ENCODE measurements at places on chromosomes 12 and 14. TPM values are rescaled to one million over a fixed set of nuclear protein-coding genes. Genes with fewer than 3 reads are reported as not detected.

DNA sequence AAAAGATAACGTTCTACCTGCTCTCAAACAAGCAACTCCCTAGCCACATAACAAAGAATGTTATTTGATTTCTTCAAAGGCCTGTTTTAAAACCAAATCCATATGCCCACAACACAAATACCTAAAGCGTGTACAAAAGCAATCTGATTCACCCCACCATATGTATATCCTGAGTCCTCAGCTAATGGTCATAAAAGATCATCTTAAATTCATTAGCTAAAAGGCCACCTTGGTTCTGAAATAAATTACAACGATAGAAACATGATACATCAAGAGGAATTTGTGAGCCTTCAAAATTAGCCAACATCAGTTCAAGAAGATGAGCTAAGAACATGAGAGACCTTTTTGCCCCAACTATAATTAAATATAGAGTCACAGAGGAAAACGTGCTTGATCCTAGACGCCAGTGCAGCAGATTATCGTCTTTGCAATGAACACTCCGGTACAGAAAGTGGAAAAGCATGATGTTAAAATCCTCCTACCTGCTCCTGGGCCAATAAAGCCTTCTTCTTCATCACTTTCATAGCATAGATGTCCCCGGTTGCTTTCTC is 20.0 kb downstream of the CIT start:
- no peak for DNase-seq

DNA sequence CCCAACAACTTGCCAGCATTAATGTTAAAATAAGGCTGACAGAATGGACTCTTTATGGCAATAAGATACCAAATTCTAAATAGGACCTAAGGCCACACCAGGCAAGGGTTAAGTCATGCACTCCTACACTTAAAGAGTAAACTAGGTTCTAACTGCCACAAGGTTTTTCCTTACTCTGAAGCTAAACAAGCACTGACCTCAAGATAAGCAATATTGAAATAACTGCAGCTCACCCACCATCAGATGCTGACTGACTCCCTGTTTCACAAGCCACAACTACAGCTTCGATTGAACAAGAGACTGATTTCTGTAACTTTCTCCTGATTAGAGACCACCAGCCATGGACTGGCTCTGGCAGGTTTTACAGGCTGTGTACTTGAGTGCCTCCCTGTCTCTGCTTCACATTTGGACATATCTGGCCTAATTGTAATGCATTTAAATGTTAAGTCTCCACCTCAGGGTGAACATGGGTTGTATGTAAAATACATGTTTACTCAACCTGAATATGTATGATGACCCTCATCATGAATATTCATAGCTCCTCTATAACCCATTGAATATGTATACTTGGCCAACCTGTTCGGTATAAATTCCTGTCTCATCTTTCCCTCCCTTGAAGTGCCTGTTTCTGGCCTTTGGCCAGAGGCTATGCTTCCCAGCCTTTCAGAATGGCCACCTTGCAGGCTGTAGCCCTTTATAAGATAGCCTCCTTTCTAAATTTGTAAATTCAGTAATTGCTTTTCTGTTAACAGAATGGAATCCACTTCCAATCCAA is 70.5 kb upstream of the DAAM1 start:
- DNase-seq = no peak

- no peak for DNase-seq
Measured at GRCh38 chr12:56808954-56809353, 45.8 kb downstream of the HSD17B6 start.

GRCh38 chr14:89215531-89215930 is 201.5 kb downstream of the FOXN3 start:
- DNase-seq = no peak

DNA sequence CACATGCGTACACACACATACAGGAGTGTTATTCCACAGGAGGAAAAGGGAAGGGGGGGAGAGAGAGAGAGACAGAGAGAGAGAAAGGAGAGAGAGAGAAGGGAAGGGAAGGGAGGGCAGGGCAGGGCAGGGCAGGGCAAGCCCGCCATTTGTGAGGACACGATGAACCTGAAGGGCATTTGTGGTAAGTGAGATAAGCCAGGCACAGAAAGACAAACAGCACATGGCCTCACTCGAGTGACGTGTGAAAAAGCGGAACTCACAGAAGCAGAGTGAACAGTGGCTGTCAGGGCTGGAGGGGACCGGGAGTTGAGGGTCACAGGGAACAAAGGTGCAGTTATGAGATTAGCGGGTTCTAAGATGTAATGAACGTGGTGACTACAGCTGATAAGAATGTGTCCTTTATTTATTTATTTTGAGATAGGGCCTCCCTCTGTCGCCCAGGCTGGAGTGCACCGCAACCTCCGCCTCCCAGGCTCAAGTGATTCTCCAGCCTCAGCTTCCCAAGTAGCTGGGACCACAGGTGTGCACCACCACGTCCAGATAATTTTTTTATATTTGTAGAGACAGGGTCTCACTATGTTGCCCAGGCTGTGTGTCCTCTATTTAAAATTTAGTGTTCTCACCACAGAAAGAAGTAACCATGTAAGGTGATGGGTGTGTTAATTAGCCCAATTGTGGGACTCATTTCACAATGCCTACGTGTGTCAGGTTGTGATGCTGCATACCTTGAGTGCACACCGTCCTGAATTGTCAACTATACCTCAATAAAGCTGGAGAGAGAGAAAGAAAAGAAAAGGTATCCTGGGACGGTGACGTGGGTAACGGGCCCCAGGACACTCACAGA is 18.7 kb upstream of the FBRSL1 start:
- peak; percentile 83 for DNase-seq

- DNase-seq = no peak
Measured at GRCh38 chr12:91577586-91578539, 395.2 kb upstream of the DCN start.

GRCh38 chr14:102591372-102591943 is 991 bp upstream of the RCOR1 start:
- DNase-seq = peak; percentile 70

DNA sequence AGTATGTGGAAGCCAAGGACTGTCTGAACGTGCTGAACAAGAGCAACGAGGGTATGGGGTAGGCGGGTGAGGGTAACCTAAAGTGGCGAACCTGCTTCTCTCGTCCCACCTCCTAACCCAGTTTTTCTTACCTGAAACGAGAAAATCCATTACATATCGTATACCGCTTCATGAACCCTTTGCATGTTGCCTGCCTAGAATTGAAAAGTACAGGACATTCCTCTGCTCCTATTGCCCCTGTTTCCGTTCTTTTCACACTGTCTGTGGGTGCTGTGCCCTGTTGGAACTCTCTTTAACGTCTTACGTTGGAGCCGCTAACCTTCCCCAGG is 513 bp downstream of the PFDN5 start:
- no peak for DNase-seq

- no peak for DNase-seq
Measured at GRCh38 chr14:76779221-76780057, 18.2 kb downstream of the VASH1 start.

- DNase-seq = peak; percentile 90
Measured at GRCh38 chr12:1117970-1118563, 127.0 kb downstream of the ERC1 start.

DNA sequence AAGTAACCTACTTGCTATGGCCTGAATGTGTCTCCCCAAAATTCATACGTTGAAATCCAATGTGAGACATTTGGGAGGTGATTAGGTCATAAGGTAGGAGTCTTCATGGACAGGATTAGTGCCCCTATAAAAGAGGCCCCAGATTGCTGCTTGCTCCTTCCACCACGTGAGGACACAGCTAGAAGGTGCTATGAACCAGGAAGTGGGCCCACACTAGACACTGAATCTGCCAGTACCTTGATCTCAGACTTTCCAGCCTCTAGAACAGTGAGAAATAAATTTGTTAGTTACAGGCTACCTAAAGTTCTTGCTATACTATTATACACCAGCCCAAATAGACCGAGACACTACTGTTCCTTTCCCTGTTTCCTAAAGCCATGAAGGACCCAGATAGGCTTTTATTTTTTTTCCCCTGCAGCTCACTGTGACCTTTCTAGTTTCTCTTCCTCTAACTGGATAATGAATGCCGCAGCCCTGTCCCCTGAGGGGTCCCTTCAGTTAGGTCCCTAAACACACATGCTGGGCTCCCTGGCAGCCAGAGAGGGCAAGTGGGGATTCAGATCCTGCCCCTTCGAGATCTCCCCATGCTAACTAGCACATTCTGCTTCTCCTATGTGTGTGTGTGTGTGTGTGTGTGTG is 19.3 kb downstream of the SLC25A3 start:
- peak; percentile 49 for DNase-seq

- no peak for DNase-seq
Measured at GRCh38 chr12:104966677-104967076, 8.6 kb upstream of the SLC41A2 start.

DNA sequence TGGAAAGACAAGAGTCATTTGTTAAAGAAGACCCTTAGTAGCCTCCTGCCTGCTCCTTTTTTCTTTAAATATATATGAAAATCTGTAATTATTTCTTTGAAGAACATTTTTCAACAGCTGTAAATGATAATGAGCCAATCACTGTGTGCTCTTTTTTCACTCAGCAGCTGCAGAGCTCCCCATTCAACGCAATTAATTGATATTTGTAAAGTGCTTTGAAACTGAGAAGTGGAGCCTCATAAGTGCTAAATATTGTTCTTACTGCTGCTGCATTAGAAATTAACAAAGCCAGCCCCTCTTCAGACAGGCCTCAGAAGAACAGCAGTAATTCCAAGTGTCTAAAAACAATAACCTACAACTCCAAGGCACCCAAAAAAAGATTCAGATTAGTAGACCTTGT is 224.3 kb downstream of the GXYLT1 start:
- no peak for DNase-seq

GRCh38 chr12:51335931-51336330 is 10.5 kb downstream of the CELA1 start:
- no peak for DNase-seq

- no peak for DNase-seq
Measured at GRCh38 chr14:22481546-22481945, 107.5 kb downstream of the DAD1 start.

DNA sequence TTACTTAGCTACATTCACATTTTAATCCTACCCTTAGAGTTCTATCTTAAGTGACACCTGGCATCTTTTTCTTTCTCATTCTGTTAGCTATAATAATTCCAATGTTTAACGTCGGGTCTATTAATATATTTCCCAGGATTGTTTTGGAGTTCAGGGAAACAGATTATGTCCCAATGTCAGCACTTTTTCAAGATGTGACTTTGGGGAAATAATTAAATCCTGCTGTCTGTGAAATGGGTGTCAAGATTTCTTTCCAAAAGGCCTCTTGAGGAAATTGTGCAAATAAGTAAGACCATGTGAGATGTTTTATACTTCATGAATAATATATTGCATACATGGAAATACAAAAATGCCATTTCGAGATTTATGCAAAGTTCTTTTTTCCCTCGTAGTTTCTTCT is 887.6 kb upstream of the SEL1L start:
- DNase-seq = no peak

DNA sequence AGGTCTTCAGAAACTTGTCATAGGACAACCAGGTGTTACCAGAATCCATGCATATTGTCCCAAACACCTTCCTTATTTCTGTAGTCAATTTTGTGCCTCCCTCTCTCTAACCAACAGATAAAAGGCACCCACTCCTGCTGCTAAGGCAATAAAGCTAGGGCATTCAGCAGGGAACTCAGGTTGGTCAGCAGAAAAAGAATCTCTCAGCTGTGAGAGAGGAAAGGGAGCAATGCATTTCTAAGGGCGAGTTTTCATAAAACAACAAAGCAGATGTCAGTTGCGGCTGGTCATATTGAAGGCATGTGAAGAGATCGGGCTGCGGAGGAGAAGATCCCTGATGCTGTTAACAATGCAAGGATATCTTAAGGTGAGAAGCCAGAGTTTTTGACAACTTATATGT is 7.4 kb upstream of the POU6F1 start:
- DNase-seq = no peak

- DNase-seq = peak; percentile 61
Measured at GRCh38 chr12:132559652-132560363, 50.6 kb downstream of the LRCOL1 start.

DNA sequence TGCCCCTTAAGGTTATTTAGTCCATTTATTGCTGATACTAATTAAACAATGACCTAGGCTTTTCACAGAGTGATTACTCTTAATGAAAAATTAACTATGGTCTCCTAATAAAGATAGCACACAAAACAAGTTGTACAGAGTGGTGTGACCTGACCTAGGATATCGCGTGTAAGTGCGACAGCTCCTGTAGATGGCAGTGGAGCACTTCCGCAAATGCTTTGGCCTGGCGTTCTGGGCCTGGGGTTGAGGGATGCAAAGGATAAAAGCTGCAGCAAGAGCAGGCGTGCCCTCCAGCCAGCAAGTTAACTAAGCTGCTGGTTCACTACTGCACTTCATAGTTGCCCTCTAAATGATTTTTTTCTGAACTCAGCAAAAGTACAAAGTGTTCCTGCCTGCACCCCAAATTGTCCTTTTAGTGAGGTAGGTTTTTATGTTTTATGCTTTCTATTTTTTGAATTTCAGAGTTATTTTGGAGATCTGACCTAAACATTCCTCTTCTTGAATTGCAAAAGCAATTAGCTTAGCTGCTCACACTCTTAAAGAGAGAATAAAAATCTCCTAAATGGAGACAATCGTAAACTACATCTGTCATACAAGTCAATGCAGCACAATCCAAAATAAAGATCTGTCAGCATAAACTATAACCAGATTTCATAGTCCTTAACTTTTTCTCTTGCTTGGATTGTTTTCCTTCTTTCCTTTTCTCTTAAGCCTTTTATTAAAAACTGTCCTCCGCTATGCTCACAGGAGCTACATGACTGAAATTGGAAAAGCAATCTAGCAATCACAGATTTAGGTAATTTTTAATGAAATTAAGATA is 379.6 kb downstream of the LRIG3 start:
- DNase-seq = peak; percentile 60

DNA sequence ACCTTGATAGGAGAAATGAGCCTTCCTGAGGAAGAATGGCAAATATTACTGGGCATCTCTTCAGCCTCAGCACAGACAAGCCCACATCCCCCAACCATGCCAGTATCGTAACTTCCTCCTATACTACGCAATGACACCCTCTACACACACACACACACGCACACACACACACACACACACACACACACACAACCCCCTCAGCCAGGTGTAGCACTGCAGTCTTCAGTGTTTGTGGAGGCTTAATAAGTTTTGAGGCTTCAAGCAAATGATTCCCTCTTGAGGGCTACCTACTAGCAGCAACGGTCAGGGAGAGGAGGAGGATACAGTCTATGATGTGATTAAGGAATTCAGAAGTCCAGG is 1.6 kb downstream of the DGKA start:
- peak; percentile 63 for DNase-seq

DNA sequence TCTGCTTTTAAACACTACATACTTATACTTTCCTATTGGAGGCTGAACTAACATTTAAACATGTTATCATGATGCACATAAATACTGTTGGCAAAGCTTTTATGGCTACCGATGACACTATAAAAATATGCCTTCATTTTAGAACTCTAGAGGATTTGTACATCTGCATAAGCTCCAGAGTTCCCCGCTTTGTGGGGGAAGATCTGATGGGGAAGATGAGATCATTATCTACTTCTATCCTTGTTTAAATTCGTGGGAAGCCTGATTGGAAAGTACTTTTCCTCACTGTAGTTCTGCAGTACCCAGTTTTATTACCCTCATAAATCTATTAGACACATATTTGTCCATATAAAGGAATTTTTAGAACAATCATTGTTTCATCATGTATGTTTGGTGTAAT is 299.6 kb upstream of the ATP2B1 start:
- DNase-seq = no peak

- no peak for DNase-seq
Measured at GRCh38 chr12:109244073-109244472, 65.0 kb downstream of the FOXN4 start.

Gene SPX
- total RNA-seq = not detected

Gene RNASE2
- not detected for total RNA-seq

Gene BATF
- not detected for total RNA-seq

Gene HCAR2
- total RNA-seq = not detected

Gene ARHGDIB
- total RNA-seq = 17.1 TPM

Gene TMEM121
- total RNA-seq = 2.5 TPM

Gene AQP6
- total RNA-seq = not detected

Gene VRTN
- total RNA-seq = not detected
